ENCODE measurements at places on chromosomes 7 and 10.

DNA sequence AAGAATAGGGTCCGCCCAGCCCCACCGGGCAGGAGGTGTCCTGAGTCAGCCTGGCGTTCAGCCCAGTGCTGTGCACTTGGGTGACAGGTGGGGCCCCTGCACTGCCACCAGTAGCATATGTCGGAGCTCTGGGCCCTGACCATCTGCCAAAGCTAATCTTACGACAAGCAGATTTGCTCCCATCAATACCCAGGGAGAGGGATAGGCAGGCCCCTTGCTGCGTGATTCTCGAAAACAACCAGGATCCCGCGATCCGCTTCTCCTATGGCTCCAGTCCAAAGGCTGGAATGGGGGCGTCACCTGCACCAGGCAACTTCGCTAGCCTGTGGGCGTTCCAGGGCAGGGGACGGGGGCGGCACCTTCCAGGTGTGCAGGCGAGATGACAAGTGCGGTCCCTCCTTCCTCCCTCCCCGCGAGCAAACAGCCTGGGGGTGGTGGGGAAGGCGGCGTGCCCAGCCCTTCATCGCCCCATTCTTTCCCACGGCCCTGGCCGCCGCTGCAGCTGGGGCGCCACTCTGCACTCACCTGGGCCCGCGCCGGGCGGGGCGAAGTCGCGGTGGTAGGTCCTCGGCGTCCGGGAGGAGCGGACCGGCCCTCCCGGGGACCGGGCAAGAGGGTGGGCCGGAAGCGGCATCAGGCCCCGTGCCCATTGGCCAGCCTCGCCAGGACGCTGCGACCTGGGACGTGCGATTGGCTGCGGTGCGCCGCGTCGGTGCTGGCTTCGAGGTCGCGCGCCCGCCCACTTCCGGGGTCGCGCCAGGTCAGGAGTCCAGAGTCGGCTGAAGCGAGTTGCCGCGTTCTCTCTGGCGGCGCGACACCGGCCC is at the start of gene TECPR1:
Gene TECPR1, minus strand, starts transcription at position 632 of the 824 bp plus-strand sequence. CDS start 6,086 bp downstream, outside the sequence.
- peak; percentile 75 for DNase-seq

DNA sequence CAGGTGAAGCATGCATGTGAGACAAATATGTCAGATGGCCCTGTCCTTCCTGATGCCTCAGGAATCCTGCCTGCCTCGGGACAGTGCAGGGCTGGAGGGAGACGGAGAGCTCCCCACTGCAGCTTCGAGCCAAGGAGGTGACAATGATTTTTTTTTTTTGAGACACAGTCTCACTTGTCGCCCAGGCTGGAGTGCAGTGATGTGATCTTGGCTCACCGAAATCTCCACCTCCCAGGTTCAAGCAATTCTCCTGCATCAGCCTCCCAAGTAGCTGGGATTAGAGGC is 68.8 kb downstream of the OAT start:
- DNase-seq: no peak

- no peak for DNase-seq
Measured at GRCh38 chr7:124201768-124202349, 169.0 kb upstream of the TMEM229A start.

- DNase-seq: no peak
Measured at GRCh38 chr10:132339276-132339675, 7.3 kb downstream of the LRRC27 start.

GRCh38 chr7:28362812-28363211 is 49.5 kb upstream of the CREB5 start:
- no peak for DNase-seq

- no peak for DNase-seq
Measured at GRCh38 chr7:110090110-110090820, 1000.7 kb upstream of the LRRN3 start.

DNA sequence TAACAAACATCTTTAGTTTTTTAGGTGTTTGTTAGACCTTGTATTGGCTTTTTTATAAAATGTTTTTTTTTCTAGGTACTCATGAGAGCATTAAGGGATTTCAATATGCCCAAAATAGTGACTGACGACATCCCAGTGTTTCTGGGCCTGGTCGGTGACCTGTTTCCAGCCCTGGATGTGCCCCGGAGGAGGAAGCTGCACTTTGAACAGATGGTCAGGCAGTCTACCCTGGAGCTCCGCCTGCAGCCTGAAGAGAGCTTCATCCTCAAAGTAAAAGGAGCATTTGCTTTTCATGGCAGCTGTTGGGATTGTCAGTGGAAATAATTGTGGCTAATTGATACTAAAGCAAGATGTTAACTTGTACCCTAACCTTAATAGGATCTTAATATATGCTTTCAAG is 161.5 kb downstream of the DNAH11 start:
- DNase-seq: no peak

GRCh38 chr7:29199776-29200175 is 5.2 kb downstream of the CHN2 start:
- DNase-seq: no peak

DNA sequence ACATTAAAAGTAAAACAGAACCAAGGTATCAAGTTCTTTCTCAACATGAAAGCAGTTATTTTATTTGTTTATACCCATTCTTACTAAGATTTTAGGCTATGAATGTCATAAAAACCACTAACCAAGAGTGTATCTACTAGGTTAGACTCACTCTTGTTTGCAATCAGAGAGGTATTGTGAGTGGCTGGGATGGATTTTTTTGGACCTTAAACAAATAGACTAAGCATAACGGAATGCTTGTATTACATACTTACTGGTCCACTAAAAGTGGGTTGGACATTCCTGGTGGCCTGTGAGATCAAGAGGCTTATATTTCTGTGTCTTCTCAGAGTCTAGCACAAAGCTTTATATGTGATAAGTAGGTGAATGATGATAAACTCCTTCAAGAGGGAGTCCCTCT is 32.6 kb upstream of the CBLL1 start:
- DNase-seq: no peak
